ENCODE measurements at places on chromosomes 11 and 22.

DNA sequence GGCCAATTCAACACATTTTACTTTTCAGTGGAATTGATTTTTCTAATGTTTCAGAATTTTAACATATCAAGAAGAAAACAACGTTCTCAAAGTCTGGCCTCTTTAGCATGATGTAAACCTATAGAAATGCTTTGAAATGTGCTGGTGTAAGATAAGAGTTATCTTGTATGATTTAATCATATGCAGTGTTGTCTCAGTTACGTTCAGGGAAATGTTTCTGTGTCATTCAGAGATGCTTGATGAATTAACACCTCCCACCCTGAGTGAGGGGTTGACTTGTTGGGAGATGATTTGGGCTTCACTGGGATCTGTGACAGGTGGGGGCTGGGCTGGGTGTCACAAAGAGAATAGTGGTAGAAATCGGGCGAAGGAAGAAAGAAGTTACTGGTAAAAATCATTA lies 15.7 kb upstream of the MYO18B start:
- DNase-seq, result peak; percentile 29

- no peak for DNase-seq
Measured at GRCh38 chr11:65791719-65792213, 4.9 kb downstream of the OVOL1 start.

DNA sequence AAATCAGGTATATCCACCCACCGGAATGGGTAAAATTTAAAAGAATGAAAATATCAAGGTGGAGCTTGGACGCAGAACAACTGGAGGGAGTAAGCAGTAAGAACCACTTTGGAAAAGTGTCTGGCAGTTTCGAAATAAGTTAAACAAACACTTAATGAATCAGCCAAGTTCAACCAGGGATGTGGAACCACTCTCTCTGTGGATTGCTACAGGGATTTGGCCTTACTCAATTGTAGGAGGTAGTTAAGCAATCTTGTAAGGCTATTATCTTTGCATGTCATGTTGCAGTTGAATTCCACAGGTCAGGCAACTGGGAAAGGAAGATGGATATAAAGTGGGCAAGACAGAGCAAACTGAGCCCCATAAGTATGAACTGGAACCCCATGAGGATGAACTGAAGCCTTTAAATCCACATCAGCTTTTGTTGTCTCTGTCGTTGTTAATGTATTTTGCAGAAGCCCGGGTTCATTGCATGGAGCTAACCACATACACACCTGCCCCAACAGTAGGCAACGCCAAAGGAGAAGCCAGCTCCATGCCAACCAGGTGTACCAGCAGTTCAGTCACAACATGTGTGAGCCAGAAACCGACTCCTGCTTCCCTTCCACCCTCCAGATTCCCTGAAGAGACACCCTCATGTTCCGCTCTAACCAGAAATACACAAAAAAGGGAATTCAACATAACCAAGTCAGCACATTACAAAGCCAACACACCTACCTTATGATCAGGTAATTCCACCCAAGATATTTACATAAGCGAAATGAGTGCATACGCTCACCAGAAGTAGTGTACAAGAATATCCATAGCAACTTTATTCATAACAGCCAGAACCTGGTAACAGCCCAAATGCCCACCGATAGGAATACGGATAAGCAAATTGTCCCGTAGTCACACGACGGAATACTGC lies 8.0 kb upstream of the SLC43A3 start:
- DNase-seq, result no peak

DNA sequence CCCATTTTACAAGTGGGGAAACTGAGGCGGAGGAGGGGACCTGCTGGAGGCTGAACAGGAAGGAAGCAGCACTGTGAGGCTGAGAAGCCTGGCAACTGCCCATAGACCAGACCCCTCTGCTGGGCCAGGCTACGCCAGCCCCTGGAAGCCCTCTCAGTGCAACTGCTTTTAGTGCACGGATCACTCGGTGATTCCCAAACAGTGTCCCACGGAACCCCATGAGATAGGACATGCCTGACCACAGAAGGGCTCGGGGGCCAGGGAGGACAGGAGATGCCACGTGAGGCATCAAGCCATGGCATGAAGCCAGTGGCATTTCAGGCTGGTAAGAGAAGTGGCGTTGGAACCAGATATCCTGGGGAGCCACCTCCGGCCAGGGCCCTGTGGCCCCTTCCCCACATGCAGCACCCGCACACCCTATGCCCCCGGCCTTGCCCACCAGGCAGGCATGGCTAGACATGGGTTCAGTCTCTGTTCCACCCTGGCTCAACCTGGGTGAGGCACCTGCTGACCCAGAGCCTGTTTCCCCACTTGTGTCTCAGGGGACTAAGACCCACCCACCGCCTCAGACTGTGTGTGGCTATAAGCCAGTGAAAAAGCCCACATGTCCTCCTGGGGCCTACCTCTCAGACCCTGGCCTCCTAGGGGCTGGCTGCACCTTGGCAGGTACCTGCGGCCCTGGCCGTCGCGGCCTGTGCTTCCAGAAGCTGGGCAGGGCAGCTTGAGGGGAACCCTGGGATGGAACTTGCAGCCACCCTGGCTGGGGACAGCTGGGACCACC lies 84.1 kb downstream of the WNT7B start:
- DNase-seq, result no peak

GRCh38 chr22:45529105-45529504 lies 26.4 kb downstream of the FBLN1 start:
- no peak for DNase-seq

GRCh38 chr22:41620589-41621098 lies at the start of gene DESI1:
DESI1 (minus strand) TSS chr22:41621043; CDS start chr22:41620839, 204 bp downstream.
- DNase-seq, result no peak

DNA sequence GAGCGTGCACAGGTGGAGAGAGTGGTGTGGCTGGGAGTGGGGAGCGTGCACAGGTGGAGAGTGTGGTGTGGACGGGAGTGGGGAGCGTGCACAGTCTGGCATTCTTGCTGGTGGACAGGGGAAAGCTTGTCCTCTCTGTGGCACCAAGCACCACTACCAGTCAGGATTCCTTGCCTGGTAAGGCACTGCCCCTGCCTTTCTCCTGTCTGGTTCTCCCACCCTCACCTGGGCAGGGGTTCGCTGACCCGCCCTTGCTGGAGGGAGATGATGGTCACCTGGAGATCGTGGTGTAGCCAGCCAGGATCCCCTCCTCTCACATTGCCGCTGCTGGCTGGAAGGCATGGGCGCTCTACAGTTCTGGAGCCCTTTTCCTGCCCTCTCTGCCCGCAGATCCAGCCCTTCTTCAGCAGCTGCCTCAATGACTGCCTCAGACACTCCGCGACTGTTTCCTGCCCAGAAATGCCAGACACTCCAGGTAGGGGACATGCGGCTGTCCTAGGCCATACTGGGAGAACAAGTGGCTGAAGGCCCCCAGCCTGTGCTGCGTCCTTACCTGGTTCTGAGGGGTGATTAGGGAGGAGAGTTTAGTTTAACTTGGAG lies 16.7 kb downstream of the TMEM121B start:
- DNase-seq, result no peak

- DNase-seq, result no peak
Measured at GRCh38 chr22:23038334-23038642, 32.0 kb upstream of the GNAZ start.

GRCh38 chr11:110124605-110125004 lies 31.4 kb downstream of the ZC3H12C start:
- no peak for DNase-seq

Data from activated CD4-positive, alpha-beta T cell treated with anti-CD3 and anti-CD28 coated beads, Interleukin-10, Interleukin-2, amounts not matched to agents 100 ng/mL and 50 ng/mL, durations not matched to agents 16 hours and 8 hours (primary cell).